ENCODE measurements at places on chromosomes 5 and 9.
A peak's percentile ranks its signal among the peaks of the same experiment; 100 is the strongest.

DNA sequence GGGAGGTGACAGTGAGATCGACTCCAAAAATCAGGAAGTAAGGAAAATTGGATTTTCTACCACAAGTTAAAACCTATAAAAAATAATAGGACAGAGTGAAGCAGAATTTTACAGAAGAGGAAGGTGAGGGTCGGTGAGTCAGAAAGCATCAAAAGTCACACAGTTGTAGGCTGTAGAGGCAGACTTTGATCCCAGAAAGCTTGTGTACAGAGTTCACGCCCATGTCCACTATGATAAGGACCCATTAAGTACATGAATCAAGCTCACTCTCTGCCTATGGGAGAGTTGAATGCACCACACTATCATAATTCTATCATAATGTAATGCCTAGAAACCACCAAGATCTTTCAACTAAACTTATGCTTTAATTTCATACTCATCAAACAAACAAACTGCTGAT lies 291.2 kb downstream of the PRELID2 start:
- no peak for DNase-seq

- no peak for DNase-seq
Measured at GRCh38 chr5:51203598-51203997, 179.7 kb upstream of the ISL1 start.

- no peak for DNase-seq
Measured at GRCh38 chr5:78182838-78183237, 111.7 kb downstream of the AP3B1 start.

GRCh38 chr5:149094996-149095395 lies 32.1 kb upstream of the SH3TC2 start:
- DNase-seq: no peak

GRCh38 chr9:13100914-13101572 lies 178.4 kb downstream of the MPDZ start:
- DNase-seq: no peak

- DNase-seq: no peak
Measured at GRCh38 chr9:77847059-77847499, 184.5 kb downstream of the GNAQ start.

- DNase-seq: peak; percentile 21
Measured at GRCh38 chr5:132457371-132458225, 33.0 kb downstream of the IRF1 start.

DNA sequence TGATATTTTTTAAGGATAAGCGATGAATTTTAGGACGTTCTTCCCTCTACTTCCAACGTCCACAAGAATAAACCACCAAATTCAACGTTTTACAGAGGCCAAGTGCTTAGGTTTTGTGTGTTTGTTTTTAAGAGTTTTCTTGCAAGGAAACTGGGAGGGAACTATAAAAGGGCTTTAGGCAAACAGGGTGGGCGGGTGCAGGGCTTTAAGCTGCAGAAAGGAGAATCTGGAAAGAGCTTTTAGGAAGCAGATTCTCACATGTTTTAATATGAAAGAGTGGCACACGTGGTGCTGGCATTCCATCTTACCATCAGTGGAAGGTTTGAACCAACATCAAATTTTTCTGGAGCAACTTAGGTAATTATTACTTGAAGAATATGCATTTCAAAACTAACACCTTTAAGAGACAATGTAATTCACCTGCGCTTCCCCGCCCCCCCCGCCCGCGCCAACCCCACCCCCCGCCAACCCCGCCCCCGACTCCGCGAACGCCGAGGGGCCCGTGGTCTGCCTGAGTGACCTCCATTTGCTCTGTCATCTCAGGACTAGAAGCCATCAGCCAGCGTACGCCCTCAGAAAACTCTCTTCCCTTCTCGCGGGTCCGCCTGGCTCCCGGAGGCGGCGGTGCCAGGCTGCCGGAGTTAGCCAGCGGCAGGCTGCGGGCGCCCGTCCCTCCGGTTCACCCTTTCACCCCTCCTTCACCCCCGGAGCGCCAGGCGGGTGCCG lies 911 bp upstream of the PIK3R1 start:
- no peak for DNase-seq

- no peak for DNase-seq
Measured at GRCh38 chr9:109051733-109052132, 38.4 kb upstream of the CTNNAL1 start.

- DNase-seq: peak; percentile 12
Measured at GRCh38 chr9:89449261-89449671, 48.6 kb downstream of the SEMA4D start.

GRCh38 chr5:14594378-14595074 lies 12.9 kb downstream of the OTULINL start:
- no peak for DNase-seq

GRCh38 chr5:77590347-77590746 lies 48.2 kb downstream of the OTP start:
- DNase-seq: no peak

GRCh38 chr9:38697776-38698300 lies 22.1 kb downstream of the FAM240B start:
- no peak for DNase-seq

DNA sequence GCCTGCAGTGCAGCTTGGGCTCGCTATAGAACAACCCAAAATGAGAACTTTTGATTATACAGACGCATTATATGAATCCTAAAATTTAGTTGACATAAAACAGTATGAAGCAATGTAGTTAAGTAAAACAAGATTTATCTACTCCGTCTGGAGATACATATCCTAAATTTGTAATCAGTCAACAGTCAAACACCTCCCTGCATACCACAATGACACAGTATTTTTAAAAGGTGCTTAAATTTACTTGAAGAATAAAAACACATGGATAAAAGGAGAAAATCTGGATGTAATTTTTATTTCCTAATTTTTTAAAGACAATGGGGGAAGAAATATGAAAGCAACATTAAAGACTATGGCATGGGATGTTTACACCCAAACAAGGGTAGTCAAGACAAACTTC lies 70.8 kb downstream of the PTBP3 start:
- no peak for DNase-seq

GRCh38 chr5:177357146-177357458 lies 622 bp upstream of the RGS14 start:
- no peak for DNase-seq

DNA sequence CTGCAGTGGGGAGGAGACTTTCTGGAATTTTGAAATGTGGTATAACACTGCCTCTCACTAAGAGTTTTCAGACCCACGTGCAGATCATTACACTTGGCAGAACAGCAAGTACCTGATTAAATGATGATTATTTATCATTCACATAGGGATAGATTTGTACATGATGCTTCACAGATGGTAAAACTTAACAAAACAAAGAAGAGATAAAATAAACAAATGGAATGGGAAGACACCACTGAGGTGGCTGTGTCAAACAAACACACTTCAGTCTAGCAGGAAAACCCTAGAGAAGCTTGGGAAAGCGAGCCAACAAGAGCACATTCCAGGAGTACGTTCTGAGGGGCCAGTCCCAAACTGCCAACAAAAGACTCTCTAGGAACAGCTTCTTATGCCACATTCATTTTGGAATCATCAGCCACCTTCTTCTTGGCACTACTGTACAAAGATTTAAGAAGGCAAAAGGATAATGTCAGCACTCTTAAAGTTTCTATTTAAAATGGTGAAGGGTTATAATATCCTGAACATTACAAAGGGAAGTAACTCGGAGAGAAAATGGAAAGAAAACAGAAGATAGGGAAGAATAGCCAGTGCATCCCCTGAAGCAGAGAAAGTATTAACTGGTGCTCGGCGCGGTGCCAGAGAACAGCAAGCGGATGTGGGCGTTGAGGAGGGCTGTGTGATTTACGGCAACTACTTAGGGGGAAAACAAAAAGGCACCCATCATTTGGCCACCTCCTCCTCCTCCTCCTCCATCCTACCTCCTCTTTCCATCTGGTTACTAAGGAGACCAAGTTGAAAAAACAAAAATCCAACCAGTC lies 1.6 kb downstream of the MED27 start:
- no peak for DNase-seq

DNA sequence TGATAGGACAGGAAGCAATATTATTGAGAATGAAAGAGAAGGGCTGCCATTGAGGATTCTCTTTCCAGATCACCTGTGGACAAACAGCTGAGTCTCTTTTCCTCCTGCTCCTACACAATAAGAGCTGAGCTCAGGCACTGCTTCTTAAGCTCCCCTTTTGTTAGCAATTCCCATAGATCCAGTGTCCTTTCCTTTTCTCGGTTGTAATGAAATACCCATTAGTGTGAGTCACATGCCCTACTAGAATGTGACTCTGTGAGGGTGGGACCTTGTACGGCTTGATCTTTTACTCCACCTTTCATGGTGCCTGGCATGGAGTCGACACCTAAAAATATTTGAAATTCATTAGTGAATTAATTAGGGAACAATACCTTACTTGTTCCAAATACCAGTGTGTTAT lies 269.2 kb downstream of the NR3C1 start:
- no peak for DNase-seq
